ENCODE measurements at places on chromosomes 7 and 10.

- DNase-seq = no peak
These were observed 32.2 kb downstream of the VWA2 start for GRCh38 chr10:114271075-114271778.

- DNase-seq = no peak
These were observed 6.5 kb downstream of the ASB13 start for GRCh38 chr10:5659702-5660528.

DNA sequence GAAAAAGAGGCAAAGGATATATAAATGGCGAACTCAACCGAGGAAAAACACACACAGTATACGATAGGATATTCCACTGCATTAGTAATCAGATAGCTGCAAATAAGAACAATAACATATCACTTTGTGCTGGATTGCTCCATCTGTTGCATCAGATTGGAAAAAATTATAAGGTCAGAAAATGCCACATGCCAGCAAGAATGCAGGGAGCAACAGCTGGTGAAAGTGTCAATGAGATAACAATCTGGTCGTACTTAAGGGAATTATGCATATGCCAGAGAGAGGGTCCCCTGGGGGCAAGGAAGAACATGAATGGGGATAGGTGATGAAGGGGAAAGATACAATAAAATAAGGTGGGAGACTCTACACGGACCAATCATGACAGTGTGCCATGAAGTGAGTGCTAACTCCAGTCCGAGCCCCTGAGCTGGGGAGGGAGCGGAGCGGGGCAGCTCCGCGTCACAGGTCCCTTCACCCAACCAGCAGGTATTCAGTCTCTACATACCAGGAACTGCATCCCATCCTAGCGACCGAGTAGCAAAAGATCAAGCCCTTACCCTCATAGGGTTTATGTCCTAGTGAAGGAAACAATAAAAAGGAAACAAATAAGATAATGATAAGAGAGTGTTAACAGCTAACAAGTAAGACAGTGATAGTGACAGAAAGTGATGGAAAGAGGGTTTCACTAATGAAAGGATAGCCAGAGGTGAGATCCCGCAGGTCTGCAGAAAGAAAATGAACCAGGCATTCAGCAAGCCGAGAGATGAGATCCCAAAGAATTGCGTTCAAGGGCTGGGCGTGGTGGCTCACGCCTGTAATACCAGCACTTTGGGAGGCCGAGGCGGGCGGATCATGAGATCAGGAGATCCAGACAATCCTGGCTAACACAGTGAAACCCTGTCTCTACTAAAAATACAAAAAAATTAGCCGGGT lies 9.4 kb downstream of the MPP7 start:
- no peak for DNase-seq

GRCh38 chr7:101174322-101174854 lies 5.7 kb downstream of the NAT16 start:
- no peak for DNase-seq

DNA sequence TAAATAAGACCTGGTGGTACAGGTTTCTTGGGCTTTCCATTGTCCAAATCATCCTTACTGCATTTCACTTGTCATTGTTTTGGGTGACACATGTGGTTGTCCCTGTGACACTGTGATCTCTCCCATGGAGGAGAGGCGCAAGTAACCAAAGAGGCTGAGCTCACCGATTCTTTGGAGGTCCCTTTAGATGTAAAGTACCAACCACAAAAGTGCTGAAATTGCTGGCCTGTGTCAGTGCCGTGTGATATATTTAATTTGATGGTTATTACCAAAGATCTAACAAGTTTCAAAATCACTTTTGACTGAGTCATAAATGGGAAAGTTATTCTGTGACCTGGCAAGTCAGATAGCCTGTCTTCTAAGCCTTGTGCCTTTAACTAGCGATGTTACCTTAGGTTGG lies 19.4 kb downstream of the MCM10 start:
- DNase-seq = no peak

- no peak for DNase-seq
These were observed 165.2 kb downstream of the COBL start for GRCh38 chr7:51151455-51151854.

GRCh38 chr10:1393481-1393880 lies 337.3 kb downstream of the WDR37 start:
- DNase-seq = no peak

GRCh38 chr10:122435212-122435827 lies 19.1 kb upstream of the ARMS2 start:
- DNase-seq = no peak

Measured in NCI-H510A (cell line).